Endothelial cell (in vitro differentiated cells): ENCODE measurements at places on chromosomes 3 and 15.

GRCh38 chr3:15333956-15334263 is 1.5 kb upstream of the SH3BP5 start:
- no peak for DNase-seq

- DNase-seq: no peak
Observed at GRCh38 chr3:157559401-157559800, 56.2 kb upstream of the VEPH1 start.

DNA sequence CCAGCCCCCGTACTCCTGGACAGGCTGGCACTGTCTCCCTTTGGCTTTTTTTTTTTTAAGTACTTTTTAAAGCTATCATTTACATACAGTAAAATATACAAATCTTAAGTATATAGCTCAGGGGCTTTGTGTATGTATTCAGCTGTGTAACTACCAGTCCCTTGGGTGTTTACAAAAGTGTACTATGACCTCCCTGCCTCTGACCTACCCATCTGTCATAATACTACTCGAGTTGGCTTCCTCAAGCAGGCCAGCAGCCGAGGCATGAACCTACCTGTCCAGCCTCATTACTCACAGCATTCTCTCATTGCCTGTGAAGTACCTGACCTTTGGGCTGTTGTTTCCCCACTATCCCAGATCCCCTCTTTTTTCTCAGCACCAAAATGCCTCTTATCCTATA is 33.2 kb downstream of the ABHD2 start:
- DNase-seq: no peak

DNA sequence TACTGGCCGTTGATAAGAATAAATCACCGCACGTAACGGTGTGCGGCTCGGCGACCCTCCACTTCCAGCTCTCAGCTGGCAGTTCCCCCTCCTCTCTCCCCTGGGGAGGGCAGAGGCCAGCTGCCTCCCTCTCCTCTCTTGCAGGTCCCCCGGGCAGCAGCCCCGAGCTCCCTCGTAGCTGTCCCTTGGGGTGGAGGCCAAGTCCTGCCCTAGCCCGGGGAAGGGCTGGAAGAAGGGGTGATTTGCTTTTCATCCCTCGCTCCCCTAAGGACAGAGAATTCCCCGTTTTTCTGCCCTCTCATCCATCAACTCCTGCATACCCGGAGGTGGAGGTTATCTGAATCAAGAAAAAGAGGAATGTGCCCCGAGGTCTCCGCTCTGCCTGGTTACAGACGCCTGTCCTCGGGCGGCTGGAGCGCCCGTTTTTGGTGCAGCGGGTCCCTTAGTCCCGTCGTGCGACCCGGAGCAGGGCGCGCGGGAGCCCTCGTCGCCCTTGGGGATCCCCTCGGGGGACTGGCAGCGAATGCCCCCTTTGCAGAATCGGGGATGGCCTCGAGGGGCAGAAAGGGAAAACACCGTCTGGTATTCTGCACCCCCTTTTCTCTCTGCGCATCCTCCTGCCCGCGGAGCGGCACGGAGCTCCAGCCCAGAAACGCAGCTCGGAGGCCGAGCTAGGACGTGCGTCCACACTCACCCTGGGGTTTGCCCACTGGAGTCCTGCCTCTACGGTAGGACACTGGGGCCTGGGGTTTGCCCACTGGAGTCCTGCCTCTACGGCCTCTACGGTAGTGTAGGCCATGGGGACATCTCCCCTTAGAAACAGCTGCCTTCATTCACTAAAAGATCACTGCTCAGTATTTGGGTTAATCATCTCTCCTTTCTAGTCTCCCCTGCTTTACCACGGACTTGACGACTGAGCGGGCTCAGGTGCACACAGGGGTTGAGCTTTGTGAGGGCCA is 2.2 kb downstream of the PTPRG start:
- DNase-seq: peak; percentile 28

GRCh38 chr15:45458746-45459403 is 63.7 kb downstream of the SLC30A4 start:
- peak; percentile 78 for DNase-seq

GRCh38 chr3:161474741-161475140 is 21.9 kb upstream of the OTOL1 start:
- no peak for DNase-seq

DNA sequence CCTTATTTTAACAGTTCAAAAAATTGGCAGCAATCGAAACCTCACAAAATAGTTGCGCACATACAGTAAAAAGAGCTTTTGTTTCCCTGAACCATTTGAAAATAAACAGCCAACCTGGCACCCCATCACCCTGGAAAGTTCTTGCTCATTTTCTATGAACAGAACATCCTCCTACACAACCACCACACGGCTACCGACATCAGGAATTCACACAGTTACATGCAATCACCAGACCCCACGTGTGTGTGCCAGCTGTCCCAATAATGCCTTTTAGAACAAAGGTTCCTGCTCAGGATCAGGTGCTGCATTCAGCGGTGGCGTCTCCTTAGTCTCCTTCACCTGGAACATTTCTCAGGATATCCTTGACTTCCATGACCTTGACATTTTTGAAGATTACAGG is 186.5 kb downstream of the KLF13 start:
- no peak for DNase-seq

GRCh38 chr15:84982301-84982920 is 755 bp downstream of the PDE8A start:
- peak; percentile 41 for DNase-seq

- DNase-seq: no peak
Observed at GRCh38 chr15:99118801-99119546, 14.1 kb downstream of the SYNM start.

DNA sequence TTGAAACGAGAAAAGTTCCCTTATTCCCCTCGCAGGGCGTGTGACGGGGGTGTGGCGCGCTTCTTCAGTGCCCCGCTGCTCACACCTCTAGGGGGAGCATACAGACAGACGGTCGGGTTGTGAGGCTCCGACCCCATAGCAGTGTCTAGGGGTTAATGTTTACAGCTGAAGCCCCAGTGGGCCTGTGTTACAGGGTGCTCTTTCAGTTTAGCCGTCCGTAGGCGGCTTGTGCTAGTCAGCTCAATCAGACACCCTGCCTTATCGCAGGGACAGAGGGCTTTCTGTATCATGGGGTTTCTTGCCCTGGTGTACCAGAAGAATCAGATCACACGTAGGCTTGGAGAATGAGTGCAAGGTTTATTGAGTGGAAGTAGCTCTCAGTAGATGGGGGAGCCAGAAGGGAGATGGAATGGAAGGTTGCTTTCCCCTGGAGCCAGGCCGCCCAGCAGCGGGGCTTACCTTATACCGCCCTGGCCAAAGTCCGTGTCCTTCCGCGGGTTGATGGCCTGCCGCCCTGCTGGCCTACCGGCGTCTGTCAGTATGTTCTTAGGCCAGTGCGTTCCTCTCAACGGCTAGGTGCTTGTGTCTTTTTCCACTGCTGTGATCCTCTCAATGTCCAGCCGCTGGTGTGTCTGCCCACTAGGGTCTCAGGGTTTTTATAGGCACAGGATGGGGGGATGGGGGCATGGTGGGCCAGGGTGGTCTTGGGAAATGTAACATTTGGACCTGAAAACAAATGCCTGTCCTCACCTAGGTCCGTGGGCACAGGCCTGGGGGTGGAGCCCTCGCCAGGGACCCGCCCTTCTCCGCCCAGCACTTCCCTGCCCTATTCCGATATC is 32.2 kb upstream of the ACP3 start:
- DNase-seq: no peak

DNA sequence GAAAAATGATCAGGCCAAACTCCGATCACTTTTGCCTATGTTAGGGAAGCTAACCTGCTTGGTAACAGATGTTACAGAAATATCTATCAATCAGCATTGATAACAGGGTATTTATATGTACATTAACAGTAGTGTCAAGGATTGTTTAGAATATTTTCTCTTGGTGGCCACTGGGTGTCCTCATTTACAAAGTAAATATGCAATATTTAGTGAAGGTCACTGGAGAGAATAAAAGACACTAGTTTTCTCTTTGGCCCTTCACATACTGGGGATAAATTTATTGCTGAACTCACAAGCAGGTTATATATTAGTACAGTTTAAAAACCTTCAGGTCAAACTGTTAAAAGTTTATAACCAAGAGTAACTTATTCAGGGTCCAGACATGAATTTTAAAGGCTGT is 69.0 kb downstream of the TIGIT start:
- no peak for DNase-seq

DNA sequence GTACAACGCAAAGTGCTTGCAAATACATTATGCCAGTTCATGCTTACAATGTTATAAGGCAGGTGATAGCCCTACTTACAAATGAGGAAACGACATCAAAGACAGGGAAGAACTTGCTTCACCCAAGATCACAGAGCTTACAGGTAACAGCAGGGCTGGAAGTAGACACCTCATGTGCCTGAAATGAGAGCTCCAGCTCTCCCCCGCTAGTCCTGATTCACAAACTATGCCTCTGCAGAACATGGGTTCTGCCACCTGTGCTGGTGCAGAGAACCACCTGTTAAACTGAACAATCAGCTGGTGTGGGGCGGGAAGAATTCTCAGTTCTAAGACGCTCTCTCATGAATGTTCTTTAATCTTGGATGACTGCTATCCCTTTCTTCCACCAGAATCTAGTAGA is 7.4 kb downstream of the RBSN start:
- DNase-seq: no peak

- DNase-seq: no peak
Observed at GRCh38 chr3:156206157-156206556, 85.8 kb downstream of the KCNAB1 start.

DNA sequence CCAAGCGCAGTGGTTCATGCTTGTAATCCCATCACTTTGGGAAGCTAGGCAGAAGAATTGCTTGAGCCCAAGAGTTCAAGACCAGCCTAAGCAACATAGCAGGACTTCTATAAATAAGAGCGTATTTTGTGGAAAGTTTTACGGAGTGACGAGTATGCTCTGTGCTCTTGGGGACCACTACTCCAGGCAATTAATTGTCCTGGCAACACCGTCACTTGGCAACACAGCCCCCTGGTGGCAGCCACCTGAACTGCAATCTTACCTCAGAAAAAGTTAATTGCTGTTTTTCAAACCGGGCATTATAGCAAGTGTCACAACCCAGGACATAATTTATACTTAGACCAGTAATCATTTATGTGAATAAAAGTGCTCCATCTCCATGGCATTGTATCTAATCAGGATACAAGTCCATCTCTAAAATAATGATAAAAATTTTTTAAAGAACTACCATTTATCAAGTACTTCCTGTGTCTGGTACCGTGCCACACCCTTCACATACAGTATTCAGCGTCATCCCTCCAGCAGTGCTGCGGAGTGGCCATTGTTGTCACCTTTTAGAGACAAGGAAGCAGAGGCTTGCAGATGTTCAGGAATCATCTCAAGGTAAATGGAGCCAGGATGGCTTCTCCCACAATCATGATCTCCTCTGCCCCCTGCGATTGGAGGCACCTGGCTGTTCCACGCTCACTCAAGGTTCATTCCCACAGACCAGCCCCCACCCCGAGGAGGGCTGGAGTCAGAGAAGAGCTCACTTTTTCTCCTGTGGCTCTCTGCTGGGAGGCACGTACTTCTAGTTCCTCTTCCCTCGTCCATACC is 34.5 kb downstream of the PLA2G4D start:
- peak; percentile 75 for DNase-seq

DNA sequence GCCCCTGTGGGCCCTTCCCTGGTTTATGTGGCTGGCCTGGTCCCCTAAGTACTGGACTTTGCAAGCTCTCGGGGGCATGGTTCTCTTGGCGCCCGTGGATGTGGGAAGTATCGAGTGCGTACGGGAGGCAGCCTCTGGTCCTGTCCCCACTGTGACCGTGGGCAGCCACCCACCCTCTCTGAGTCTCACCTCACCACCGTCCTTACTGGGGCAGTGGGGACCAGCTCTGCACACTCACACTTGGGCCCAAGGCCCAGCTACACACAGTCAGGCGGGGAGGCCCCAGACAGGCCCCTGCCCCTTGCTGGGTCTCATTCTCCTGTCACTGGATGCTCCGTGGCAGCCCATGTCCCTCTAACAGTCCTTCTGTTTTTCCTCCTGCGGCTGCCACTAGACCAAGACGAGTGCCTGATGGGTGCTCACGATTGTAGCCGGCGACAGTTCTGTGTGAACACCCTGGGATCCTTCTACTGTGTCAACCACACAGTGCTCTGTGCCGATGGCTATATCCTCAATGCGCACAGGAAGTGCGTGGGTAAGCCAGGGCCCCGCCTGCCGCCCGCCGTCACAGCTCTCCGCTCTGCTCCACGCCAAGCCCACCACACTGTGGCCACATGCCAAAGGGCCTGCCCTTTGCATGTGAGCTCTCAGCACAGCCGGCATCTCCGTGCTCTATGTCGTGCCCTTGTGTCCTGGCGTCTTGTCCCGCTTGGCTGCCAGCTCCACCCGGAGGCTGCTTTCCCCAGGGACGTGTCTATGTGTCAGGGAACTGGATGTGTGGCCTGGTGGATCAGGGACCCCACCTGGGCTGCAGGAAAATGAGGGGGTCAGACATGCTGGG is 72.7 kb downstream of the FBLN2 start:
- DNase-seq: no peak

GRCh38 chr3:47705391-47705790 is 76.3 kb downstream of the SMARCC1 start:
- no peak for DNase-seq

DNA sequence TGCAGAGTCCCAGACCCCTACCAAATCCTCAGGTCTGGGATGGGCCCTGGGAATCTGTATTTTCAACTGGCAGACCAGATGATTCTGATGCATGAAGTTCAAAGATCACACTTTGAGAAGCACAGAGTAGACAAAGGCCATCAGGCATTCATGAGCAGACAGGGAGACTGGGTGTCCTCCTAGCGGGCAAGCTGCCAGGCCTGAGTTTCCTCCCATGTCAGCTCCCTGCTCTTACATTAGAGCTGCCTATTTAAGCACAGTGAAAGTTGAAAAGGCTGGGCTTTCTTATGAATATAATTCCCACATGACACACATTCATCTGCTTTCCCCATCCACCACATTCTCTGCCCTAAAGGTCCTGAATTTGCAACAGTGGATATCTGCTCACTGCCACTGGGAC is 14.0 kb downstream of the CAPN3 start:
- no peak for DNase-seq

GRCh38 chr3:137796993-137797392 is 32.9 kb downstream of the SOX14 start:
- DNase-seq: no peak

- no peak for DNase-seq
Observed at GRCh38 chr15:27459836-27460235, 488.9 kb downstream of the GABRG3 start.

GRCh38 chr15:96362011-96362754 is 31.7 kb downstream of the NR2F2 start:
- DNase-seq: no peak

DNA sequence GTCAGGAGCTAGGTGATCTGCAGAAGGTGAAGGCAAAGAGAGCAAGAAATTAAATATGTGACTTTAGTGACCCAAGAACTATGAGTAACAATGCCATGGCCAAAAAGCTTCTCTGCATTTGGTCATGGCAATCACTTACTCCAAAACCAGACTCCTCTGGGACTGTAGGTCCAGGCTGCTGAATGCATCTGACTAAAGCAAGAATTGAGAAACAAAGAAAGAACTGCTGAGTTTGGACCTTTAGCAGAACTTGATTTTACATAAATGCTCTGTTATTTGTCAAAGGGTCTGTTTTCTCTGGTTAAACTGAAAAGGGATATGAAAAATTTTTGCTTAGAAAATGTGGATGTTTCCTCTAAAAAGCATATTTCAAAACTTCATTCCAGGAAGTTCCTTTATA is 1102.2 kb downstream of the IGSF11 start:
- DNase-seq: no peak

- DNase-seq: no peak
Observed at GRCh38 chr3:149245738-149246451, 24.3 kb upstream of the CP start.
